Mucosa of descending colon (tissue), 3 donors: ENCODE measurements at places on chromosomes 4 and X. TPM values are rescaled to one million over a fixed set of nuclear protein-coding genes. Genes with fewer than 3 reads are reported as not detected.

DNA sequence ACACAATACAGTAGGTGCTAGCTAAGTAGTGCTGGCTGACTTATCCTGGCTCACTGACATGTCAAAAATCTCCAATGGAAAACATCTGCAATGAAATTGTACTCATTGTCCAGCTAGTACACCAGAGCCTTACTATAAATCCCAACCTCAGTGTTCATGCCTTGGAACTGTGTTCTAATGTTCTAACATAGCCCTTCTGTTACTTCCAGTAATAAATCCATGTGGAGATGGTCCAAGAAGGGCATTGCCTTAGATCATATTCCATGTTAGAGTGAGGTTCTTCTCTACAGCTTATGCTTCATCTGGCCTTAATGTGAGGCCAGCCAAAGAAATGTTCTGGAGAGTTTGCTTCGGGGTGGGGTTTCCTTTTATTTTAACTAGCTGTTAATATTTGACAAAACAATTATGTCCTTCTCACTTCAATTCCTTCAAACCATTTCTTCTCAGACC lies 25.1 kb downstream of the ENOX2 start:
- DNase-seq: no peak

DNA sequence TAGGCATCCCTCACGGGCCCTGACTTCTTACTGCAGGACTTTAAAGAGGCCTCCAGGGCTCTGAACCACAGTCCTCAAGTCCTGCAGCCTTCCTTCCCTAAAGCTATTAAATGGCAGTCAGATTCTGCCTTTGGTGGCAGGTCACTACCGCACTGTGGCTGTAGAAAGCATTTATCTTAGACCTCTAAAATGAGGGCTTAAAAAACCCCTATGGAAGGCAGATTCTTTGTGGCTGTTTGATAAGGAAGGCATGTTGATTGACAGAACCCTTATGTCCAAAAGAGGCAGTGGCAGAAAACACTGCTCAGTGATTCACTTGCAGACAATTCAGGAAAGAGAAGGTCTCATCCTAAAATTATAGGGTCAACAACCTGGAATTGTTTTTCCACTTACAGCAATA lies 79.2 kb downstream of the FBXL5 start:
- no peak for DNase-seq

- no peak for DNase-seq
Measured at GRCh38 chr4:26148927-26149326, 171.9 kb upstream of the RBPJ start.

- no peak for DNase-seq
Measured at GRCh38 chrX:49876750-49877149, 2.5 kb upstream of the USP27X start.

GRCh38 chr4:24032371-24032989 lies 142.6 kb upstream of the PPARGC1A start:
- no peak for DNase-seq

GRCh38 chr4:73257651-73258435 lies 755 bp downstream of the ANKRD17 start:
- DNase-seq: peak; percentile 57

- no peak for DNase-seq
Measured at GRCh38 chrX:111585337-111585736, 73.9 kb downstream of the SERTM2 start.

- DNase-seq: no peak
Measured at GRCh38 chr4:184587221-184587620, 62.0 kb downstream of the CASP3 start.

GRCh38 chr4:15598644-15599043 lies 56.5 kb downstream of the FBXL5 start:
- DNase-seq: no peak

- DNase-seq: no peak
Measured at GRCh38 chrX:108292053-108292452, 146.2 kb downstream of the COL4A6 start.

GRCh38 chr4:54542540-54543041 lies 115.2 kb upstream of the KIT start:
- DNase-seq: no peak

TDO2 gene
- total RNA-seq: 0.70 TPM

CLTRN gene
- 0.41 TPM for total RNA-seq

PHEX gene
- total RNA-seq: 0.19 TPM

PPID gene
- 23.9 TPM for total RNA-seq
